ENCODE measurements at places on chromosomes 7 and 10. TPM values are rescaled to one million over a fixed set of nuclear protein-coding genes. Genes with fewer than 3 reads are reported as not detected.

GRCh38 chr7:143901332-143901667 is 676 bp downstream of the TCAF1 start:
- peak; percentile 72 for DNase-seq

DNA sequence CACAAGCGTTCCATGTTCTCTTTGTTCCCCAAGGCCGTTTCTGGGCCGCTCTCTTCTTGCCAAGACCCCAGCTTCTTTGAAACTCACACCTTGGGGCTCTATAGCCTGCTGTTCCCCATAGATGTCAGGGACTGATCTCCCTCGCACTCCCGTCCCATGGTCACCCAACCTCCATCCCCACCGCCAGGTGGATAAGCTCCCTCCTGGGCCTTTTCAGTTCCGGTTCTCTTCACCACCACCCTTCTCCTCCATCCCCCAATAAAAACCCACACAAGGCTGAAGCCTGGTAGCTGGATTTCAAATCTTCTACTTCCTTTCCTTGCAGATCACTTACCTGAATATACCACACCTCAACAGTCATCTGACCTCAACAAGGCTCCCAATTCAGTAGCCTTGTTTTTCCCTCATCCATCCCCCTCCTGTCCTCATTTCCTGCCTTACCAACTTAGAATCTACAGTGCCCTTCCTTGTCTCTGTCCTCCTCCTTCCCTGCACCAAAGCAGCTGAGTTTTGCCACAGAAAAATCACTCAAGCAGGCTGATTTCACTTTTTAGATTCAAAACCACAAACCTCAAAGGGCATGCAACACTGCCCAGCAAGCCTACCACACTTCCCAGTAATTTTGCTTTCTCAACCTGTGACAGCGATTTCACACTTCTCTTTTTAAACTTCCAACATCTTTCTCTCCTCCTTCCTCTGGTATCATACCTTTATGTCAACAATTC is 7.7 kb downstream of the SLC37A3 start:
- DNase-seq = no peak

- DNase-seq = no peak
Observed at GRCh38 chr7:157539521-157539920, 202.7 kb downstream of the DNAJB6 start.

DNA sequence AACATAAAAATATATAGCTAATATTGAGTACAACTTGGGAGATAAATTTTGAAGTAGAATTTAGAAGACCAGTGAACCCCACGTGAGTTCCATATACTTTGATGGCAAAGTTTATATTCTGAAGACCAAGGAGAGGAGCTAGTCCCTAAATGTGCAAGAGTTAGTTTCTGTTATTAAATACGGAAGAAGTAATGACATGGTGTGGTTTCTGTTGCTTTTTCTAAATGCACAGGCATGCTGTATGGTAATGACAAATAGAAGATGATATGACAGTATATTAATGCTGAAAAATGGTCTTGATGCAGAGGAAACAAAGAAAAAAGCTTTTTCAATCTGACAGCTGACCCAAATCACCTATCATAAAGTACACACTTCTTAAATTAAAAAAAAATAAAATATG is 101.8 kb downstream of the ST8SIA6 start:
- no peak for DNase-seq

DNA sequence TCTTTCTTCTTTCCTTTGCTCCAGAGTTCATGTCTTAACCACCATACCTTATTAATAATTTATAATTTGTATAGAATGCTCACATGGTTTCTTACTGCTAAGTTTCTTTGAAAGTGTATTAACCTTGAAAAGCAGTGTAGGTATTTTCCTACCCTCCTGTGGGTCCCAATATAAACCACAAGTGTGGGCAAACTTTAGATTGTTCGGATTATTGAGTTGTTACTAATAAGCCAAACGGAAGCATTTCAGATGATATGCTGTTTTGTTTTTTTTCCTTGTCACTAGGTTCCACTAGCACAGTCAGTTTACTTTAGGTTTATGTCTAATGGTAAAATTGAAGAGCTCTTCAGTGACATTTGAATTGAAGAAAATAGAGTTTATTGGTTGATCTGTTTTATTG is 10.2 kb downstream of the SSBP1 start:
- no peak for DNase-seq

GRCh38 chr10:109851616-109852474 is 71.5 kb downstream of the XPNPEP1 start:
- DNase-seq = no peak

DNA sequence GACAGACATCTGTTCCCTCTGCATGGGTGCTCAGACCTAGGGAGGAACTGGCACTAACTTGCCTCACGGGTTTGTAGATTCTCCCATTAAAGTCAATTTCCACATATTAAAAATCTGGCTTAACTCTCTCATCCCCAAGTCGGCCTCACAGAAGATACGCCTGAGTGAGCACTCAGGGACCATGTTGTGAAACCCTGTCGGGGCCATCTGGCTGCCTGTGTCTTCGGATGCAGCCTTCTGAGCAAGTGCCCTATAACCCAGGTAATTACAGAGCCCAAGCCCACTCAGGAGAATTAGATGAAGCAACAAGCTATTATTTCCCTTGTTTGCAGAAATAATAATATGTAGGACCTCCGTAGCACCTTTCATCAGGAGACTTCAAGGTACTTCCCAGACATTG is 219.3 kb upstream of the GLI3 start:
- no peak for DNase-seq

DNA sequence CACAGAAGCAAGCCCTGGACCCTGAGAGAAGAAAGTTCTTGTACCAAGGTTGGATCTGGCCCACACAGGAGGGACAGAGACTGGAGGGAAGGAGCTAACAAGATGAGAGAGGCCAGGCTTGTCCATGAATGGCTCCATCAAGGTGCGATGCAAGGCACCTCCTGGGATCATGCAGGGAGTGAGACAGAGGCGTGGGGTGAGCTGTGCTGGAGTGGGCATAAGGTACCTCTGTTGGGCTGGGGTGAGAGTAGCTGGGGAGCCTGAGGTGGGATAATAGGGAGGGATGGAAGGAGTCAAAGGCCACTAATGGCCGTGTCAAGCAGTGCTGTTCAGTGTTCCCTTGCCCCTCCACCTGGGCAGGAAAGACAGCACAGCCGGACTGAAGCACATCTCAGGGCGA is 9.9 kb downstream of the TMEM72 start:
- DNase-seq = no peak

- no peak for DNase-seq
Observed at GRCh38 chr10:120494313-120494710, 37.3 kb downstream of the PLPP4 start.

DNA sequence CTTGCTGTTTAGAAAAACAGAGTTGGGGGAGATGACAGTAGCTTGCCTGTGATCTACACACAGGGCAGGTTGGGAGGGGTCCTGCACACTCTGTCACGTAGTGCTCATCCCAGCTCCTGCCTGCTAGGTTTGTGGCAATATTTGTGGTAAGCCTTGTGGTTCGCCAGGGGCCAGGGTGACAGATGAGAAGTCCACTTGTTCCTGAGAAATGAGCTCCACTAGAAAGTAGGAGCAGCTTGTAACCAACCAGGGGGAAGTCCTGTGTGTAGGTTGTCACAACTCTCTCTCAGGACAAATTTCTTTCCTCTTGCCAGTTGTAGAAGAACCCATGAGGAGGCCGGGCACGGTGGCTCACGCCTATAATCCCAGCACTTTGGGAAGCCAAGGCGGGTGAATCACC is 147.0 kb downstream of the TCF7L2 start:
- no peak for DNase-seq

GRCh38 chr10:76736392-76736791 is 901.2 kb downstream of the KCNMA1 start:
- no peak for DNase-seq

GRCh38 chr7:116361767-116362166 is 137.8 kb upstream of the CAV2 start:
- DNase-seq = no peak

DNA sequence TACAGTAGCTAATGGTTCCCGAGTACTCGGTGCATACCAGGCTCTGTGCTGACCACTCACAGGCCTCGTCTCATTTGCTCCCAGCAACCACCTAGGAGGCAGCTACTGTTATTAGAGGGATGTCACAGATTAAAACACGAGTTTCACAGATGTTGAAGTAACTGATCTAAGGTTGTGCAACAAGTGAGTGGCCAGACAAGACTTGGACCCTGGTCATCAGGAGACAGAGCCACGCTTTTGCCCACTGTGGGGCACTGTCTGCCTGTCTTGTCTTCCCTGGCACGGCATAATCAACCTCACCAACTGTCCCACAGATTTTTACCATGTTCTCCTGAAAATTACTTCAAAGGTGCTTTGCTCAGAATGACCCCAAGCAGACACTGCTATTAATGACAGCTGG is 111.6 kb upstream of the HABP2 start:
- DNase-seq = no peak

DNA sequence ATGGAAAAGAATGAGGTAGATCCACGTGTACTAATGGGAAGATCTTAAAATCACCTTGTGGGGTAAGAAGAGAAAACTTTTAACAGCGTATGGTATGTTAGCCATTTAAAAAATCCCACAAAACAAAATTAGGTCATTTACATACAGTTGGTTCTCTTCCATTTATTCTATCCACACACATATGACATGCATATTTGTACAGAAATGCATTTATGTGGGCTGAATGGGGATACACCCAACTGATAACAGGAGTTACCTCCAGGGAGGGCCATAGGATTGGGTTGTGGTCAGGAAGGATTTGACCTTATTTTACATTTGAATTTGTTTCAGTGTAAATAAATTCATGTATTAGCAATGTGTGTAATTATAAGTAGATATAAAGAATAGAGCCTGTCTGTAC is 71.5 kb downstream of the MCMBP start:
- no peak for DNase-seq

- DNase-seq = no peak
Observed at GRCh38 chr10:13767676-13768178, 181.0 kb downstream of the PRPF18 start.

- DNase-seq = no peak
Observed at GRCh38 chr10:132239126-132240031, 52.6 kb downstream of the DPYSL4 start.

GRCh38 chr7:150942591-150943452 is 35.3 kb downstream of the KCNH2 start:
- peak; percentile 9 for DNase-seq

The EGFR gene
- 45.0 TPM for total RNA-seq

The CARD11 gene
- total RNA-seq = 2.9 TPM

The IKZF1 gene
- total RNA-seq = 9.9 TPM

Data from testis (tissue), 5 donors.